ENCODE measurements at places on chromosomes 16 and 17.

- DNase-seq, result no peak
Observed at GRCh38 chr17:16945663-16946218, 26.2 kb downstream of the TNFRSF13B start.

DNA sequence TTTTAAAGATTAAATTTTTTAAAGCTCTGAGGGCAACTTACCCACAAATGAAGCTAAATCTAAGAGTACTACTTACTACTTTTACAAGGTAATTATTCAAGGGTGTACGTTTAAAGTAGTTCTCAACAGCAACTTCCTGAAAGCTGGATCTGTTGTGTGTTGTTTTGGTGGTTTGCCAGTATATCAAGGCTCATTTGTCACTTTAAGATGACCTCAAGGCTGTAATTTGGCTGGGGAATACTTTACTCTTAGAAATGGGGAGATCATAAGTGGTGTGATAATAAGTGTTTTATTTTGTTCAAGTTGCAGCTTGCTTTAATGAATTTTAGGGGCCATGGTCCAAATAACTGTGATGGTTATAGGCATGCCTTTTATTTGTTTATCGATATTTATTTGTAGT lies 30.4 kb downstream of the AP2B1 start:
- no peak for DNase-seq

GRCh38 chr17:43216762-43217613 lies 5.3 kb downstream of the TMEM106A start:
- no peak for DNase-seq

GRCh38 chr17:59845595-59846393 lies 46.9 kb downstream of the TUBD1 start:
- no peak for DNase-seq

GRCh38 chr17:31299624-31300023 lies 2.6 kb upstream of the OMG start:
- no peak for DNase-seq

DNA sequence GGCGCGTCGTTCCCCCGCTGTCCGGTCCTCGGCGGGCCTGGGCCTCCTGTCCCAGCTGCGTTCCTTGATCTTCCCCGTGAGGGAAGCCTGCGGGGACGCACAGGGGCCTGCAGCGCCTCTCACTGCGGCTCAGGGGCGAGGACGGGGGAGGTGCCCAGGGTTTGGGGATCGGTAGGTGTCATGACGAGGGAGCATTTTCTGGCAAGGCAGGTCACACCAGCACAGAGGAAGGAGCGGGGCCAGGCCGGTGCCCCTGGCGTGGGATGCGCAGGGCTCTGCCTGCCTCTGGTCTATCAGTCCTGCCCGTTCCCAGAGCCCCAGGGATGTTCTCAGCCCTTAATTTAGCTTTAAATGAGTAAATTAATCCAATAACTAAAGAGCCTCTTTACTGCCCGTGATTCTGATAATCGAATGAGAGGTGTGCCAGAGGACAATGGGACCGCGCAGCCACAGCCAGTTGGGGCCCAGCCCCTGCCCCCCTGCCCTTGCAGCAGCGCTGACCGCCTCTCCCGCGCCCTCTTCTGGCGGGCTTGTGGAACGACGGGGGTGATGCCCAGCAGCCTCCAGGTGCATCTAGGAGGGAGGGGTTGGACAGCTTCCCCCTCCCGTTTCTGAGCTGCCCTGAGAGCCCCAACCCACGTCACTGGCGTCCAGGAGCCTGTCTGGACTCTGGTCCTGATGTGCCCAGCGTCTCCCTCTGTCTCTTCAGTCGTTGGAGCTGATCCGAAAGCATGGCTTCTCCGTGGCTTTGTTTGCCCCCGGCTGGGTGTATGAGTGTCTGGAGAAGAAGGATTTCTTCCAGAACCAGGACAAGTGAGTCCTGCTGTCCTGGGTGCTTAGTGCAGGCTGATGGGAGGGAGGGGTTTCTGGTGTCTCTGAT lies 7.9 kb downstream of the ENGASE start:
- peak; percentile 16 for DNase-seq

DNA sequence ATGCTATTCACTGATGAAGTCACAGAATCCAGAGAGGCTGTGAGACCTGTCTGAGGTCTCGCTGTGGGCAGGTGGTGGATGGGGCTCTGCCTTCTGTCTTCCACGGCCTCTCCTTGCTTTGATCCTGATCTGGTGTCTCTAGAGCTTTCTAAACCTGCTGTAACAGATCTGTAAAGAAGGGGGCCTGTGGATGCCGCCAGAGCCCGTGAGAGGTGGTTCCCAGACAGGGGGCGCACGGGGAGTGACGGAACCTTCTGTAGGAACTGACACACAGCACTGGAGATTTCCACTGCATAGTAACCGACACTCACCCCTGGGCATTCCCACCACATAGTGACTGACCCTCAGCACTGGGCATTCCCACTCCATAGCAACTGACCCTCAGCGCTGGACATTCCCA lies 16.0 kb downstream of the CBFA2T3 start:
- no peak for DNase-seq

GRCh38 chr16:63652091-63652490 lies 1469.8 kb downstream of the CDH11 start:
- no peak for DNase-seq

DNA sequence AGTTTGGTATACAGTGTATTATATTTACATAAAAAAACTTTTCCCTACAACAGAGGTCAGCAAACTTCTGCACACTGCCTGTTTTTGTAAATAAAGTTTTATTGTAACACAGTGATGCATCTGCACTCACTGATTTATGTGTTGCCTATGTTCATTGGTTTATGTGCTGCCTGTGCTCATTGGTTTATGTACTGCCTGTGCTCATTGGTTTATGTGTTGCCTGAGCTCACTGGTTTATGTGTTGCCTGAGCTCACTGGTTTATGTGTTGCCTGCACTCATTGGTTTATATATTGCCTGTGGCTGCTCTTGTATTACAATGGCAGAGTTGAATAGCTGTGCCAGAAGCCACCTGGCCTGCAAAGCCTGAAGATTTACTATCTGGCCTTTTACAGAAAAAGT lies 81.6 kb downstream of the MYH11 start:
- DNase-seq, result no peak

DNA sequence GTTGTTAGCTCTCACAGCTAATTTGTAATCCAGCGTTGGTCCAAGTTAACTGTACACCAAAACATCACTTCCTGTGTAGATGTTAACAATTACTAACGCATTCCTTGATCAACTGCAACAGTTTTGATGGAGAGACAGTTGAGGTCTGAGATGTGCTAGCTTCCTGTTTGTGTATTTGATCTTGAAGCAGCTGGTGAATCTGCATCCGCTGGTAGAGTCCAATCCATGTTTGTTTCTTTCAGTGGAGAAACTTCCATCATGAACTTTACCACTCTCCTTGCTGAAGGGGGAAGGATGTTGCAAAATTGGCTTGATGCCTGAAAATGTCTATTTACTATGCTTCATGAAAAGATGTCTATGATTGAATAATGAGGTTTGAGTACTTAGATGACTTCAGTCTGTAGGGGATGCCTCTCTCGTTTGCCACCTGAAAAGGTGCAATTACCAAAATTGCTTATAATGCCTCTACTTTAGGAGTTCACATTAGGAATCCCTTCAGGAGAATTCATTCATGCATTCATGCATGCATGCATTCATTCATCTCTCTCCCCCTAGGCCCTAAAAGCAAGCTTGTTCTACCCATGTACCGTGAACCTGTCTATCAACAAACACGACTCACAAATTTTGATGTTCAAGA lies 39.6 kb upstream of the ZKSCAN2 start:
- no peak for DNase-seq

GRCh38 chr16:66618588-66619375 lies 14.3 kb downstream of the CMTM3 start:
- no peak for DNase-seq

GRCh38 chr16:15966836-15967546 lies 17.6 kb downstream of the ABCC1 start:
- no peak for DNase-seq

DNA sequence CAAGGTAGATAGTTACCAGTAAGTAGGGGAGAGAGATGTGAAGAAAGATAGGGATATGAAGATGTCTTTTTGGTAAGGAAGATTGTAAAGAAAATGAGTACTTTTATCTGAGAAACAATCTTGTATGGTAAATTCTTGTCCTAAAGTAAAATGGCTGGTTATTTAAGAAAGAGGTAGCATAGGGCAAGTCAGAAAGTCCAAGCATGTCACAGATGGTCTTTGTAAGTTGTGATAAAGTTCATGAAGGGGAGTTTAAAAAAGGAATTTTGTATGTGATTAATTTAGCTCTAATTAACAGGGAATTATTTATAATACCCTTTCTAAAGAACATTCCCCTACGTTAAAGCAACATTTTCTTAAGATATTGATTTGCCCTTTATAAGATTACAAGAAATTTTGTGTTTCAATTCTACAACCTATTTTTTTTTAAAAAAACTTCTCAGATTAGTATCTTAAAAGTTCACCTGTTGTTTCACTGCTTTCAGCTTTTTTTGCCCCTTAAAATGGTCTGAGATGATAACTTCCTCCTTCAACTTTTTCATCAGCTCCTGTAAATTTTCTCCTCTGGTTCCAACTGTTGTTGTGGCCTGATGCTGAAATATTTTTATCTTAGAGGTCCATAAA lies 16.2 kb upstream of the CPHXL start:
- no peak for DNase-seq

- DNase-seq, result no peak
Observed at GRCh38 chr16:11452746-11453389, 107.6 kb downstream of the RMI2 start.

DNA sequence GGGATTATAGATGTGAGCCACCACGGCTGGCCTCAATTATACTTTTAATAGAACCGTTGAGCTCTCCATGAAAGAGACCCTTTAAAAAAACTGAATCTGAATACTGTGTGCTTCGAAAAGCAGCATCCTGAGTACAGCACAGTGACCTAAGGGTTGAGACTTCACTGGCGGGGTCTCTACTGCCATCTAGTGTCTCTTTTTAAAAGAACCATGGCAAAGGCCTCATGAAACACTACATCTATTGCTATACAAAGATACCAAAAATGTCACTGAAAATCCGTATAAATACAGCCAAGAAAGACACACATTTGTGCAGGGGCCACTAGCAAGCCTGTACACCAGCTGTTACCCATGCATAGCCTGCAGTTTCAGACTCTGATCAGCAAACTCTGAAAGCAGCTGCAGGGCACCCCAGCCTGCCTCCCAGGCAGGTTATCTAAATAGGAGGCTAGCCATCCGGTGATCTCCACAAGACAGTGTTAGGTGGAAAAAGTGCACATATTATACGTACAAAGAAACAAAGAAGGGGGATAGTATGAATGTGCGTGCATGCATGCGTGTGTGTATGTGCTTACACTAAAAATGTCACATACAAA lies 35.3 kb downstream of the NPLOC4 start:
- DNase-seq, result no peak

- DNase-seq, result no peak
Observed at GRCh38 chr16:57395026-57395425, 9.5 kb upstream of the CCL17 start.

DNA sequence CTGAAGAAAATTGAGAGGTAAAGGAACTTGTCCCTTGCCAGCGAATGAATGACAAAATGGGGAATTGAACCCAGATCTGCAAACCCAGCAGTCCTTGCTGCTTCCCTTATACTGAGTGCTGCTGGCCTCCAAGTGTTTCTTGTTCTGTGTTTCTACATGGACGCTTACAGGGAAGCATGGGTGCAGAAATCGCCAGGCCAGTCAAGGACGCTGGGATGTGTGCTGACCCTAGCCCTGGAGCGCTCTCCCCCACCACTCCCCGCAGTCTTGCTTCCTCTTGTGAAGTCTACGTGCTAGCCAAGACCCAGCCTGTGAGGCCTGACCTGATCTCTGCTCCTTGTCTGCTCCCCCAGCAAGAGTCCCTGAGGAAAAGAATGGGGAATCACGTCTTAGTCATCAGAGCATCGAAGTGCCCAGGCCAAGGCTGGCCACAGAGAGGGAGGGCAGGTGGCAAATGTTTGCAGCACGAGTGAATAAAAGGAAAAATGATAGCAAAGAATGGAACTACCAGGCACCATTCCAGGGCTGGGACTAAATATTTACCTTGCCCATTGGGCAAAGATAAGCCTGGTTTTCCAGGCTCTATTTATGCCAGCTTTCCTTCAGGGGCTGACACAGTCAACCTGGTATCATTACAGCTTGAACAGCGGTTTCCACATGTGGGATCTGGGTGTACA lies 17.4 kb downstream of the CA4 start:
- DNase-seq, result no peak

GRCh38 chr17:65556910-65557348 lies 4.5 kb downstream of the AXIN2 start:
- DNase-seq, result no peak

DNA sequence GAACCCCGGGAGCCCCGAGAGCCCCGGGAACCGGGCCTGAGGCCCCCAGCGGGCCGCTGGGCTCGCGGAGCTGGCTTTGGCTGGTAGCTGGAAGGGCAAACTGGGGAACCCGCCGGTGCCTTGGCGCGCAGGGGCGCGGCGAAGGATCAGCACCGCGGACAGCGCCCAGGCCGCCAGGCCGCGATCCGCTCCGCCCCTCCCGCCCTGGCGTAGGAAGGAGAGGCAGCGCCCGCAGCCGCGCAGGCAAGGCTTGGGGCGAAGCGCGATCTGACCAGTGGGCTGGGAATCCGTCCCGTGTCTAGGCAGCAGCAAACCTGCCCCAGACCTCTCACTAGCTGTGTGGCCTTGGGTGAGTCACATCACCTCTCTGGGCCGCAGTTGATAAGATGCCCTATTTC lies 331 bp upstream of the CCDC92B start:
- DNase-seq, result peak; percentile 49

DNA sequence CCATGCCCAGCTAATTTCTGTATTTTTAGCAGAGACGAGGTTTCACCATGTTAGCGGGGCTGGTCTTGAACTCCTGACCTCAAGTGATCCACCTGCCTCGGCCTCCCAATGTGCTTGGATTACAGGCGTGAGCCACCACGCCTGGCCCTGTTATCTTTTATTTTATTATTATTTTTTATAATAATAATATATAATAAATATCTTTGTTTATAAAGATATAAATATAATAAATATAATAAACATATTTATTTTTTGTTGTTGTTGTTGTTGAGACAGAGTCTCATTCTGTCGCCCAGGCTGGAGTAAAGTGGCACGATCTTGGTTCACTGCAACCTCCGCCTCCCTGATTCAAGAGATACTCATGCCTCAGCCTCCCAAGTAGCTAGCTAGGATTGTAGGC lies 7.0 kb upstream of the RNF157 start:
- DNase-seq, result no peak

GRCh38 chr17:1764284-1764683 lies 2.4 kb downstream of the SERPINF1 start:
- no peak for DNase-seq

- DNase-seq, result no peak
Observed at GRCh38 chr17:47630614-47631013, 19.1 kb upstream of the KPNB1 start.

- no peak for DNase-seq
Observed at GRCh38 chr16:30394592-30395154, 547 bp upstream of the ZNF48 start.

GRCh38 chr17:44159519-44160210 lies 10.8 kb upstream of the ASB16 start:
- peak; percentile 12 for DNase-seq

GRCh38 chr16:67260426-67261063 lies 11.8 kb downstream of the SLC9A5 start:
- DNase-seq, result no peak

GRCh38 chr17:63589646-63590045 lies 11.0 kb upstream of the TACO1 start:
- no peak for DNase-seq
